NCI-H1048 (cell line): ENCODE measurements at places on chromosomes 12 and 14.

GRCh38 chr14:37890095-37890494 lies 294.7 kb downstream of the TTC6 start:
- DNase-seq, result no peak

DNA sequence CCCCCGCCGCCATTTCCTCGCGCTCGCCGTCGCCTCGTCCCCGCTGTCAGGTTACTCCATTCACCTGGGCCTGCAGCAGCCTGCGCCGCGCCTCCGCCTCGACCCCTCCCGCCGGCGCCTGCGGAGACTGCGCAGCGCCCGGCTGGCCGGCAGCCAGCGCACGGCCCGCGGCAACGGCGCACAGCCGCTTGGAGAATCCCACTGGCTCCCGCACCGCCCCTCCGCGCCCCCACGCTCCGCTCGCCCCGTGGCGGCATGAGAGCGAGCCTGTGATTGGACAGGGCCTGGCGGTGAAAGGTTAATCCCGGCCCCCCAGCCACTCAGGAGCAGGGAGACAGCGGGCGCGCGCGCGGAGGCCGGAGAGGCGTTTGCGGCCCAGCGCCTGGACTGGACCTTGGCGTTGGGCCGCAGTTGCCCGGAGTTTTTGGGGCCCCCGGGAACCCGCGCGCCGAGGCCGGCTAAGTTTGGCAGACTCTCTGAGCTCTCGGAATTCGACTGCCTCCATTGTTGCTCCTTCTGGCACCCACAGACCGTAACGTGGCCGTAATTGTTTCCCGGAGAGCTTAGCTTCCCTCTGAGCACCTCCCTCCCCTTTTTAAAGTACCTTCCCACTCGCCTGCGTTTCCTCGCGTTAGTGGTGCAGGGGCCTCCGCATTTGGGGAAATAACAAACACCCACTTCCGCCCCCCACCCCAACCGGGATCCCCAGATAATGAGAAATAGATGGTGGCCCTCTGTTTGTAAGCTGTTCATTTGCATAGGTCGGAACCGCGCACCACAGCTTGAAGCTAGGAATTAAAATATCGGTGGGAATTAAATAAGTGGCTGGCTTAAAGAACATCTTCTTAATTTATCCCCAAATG lies at the start of gene DICER1:
Gene DICER1 (minus strand): TSS at position 203 of the 863 bp plus-strand sequence. CDS start 24,071 bp downstream, outside the sequence.
- DNase-seq, result peak; percentile 76

- peak; percentile 23 for DNase-seq
Observed at GRCh38 chr12:124567673-124568373, 411 bp upstream of the NCOR2 start.

DNA sequence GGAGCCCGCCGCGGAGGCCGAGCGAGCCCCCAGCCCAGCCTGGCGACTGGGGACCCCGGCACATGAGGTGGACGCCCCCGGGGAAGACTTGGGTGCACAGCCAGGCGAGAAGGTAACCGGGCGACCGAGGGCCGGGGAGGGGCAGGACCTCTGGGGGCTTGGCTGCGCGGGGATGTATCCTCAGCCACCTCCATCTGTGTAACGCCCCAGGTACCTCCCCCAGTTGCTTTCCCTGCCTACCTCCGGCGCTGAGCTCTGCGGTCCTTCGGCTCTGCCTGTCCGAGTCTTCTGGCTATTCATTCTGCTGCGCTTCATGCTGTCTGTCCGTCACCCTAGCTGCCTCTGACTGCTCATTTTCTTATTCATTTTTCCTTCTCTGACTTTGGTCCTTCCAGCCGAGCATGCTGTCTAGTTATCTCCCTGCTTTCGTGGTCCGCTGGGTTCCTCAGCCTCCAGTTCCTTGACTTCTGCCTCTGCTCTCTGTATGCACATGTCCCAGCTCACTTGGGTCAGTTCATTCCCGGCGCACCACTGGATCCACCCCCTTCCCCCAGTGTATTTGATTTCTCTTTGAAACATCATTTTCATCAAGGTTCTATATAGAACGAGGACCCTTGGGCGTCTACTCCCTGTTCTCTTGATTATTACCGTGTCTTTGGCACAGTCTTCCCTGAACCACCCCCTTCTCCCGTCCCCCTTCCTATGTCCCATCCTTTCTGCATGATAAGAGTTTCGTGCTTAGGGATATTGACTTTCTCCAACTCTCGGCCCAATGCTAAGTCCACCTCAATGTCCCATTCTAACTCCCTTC lies 612 bp downstream of the PHC1 start:
- no peak for DNase-seq

- no peak for DNase-seq
Observed at GRCh38 chr12:84950971-84951546, 38.5 kb upstream of the SLC6A15 start.

DNA sequence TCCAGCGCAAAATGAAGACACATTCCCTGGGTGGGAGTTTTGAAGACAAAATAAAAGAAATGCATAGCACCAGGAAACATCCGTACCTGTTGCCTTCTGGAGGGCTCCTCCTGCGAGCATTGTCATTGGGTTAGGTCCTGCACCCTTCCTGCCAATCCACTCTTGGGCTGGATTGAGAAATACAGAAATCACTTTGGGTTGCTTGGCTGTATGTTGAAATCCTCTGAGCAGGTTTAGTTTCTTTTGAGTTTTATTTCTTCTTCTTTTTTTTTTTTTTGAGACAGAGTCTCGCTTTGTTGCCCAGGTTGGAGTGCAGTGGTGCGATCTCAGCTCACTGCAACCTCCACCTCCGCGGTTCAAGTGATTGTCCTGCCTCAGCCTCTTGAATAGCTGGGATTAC lies 67.6 kb downstream of the ARF6 start:
- no peak for DNase-seq

- no peak for DNase-seq
Observed at GRCh38 chr14:69490219-69490918, 5.8 kb downstream of the PLEKHD1 start.

GRCh38 chr12:65090461-65090860 lies 30.6 kb downstream of the WIF1 start:
- DNase-seq, result no peak

DNA sequence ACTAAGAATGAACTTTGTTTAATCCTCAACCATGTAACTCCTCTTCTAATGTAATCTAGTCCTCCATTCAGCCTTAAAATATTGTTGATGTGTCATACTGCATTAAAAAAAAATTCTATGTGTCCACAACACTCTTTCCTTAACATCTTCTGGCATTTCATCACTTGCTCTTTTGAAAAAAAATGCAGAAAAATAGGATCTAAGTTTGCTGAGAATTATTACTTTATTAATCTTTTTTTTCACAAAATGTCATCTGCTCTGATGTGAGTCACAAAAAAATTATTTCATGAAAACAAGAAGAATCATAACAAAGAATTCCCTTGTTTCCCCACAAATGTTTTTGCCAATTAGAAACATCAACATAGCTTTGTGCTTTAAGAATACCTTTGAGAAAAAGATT lies 410.1 kb upstream of the MGAT4C start:
- DNase-seq, result no peak

DNA sequence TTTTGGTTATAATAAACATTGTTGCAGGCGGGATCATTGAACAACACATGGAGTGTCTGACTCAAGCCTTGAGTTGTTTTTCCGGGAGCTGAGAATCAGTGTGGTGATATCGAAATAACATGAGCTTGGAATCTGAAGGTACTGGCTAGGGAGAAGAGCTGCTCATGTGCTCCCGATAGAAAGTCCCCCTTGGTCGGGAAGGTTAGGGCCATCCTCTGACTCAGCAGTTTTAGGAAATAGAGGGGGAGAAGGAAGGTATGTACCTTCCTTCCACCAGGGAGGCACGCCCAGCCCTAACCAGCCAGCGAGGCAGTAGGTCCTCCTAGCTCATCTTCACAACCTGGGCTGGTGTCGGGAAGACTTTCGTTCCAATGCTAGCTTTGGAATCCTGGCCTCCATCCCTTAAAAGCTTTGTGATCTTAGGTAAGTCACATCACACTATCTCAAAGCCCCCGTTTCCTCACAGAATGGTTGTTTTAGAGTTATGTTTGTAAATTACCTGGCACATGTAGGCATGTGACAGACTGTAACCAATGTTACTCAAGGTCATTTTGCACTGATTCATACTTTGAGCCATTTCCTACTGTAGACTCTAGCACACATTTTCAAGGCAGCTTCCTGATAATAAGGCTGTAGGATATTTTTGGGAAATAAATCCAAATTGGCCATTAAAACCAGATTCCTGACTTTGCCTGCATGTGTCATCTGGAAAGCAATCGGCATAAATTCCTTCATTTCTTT lies 1.9 kb upstream of the RAB35 start:
- no peak for DNase-seq

DNA sequence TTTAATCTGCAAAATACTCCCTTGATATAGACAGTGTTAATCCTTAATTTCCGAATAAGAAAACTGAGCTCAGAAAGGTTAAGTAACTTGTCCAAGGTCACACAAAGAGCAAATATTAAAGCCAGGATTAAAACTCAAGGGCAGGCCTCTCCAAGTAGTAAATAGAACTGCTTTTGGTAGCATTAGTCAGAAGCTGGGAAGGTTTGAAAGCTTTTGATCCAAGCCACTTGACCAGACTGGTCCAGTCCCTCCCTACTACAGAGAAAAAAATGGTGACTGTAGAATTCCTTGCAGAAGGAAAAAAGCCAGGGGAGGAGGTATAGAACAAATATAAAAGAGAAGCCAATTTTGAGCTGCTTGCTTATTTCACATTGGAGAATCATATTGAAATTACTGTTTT lies 111.5 kb downstream of the NT5DC3 start:
- DNase-seq, result no peak

DNA sequence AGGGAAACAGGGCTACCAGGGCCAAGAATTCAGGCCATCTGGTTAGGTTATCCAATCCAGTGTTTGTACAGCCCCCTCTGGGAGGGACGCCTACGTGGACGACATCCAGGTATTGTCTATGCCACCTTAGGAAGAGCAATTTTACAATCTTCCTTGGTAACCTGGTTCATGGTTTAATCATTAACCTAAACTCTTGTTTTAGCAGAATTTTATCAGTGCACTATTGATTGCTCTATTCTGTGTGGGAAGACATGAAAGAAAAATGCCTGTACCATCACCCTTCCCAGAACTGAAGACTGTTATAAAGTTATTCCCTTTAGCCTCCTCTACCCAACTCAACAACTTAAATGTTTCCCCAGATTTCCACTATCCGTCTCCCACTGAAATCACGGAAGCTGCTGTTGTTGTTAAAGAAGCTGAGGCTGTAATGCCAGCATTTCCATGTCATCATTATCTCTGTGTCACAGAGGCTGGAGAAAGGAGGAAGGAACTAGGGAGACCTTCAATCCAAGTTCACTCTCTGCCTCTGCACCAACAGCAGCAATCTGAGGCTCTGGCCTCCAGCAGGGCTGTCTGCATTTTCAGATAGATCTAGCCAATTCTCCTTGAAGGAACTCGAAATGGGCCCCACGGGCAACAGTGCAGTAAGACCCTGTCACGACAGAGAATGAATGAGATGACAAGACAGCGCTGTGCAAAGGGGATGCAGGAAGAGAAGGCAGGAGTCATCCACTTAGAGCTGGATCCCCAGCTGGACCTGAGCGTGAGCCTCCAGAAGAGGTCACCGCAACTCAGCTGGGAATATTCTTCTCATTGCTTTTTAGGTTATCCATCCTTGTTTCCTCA lies 183.4 kb upstream of the GZMB start:
- DNase-seq, result no peak
